Amniotic epithelial cell (primary cell): ENCODE measurements at places on chromosomes 3 and 15.

DNA sequence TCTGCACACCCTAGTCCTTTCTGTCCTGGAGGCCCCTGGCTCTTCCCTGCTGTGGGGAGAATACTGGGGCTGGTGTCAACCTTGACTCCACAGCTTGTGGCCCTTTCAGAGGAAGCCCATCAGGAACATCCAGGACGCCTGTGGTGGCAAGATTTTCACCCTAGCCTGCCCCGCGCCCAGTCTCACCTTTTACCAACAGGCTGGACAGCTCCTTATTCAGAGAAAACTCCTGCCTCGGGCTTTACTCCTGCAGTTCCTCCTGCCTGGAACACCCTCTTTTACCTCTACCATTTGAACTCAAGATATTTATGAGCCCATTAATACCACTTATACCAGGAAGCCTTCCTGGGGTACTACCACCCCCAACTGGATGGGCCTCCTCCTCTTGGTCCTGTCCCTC lies 2.7 kb upstream of the CACNA2D2 start:
- DNase-seq, result no peak

DNA sequence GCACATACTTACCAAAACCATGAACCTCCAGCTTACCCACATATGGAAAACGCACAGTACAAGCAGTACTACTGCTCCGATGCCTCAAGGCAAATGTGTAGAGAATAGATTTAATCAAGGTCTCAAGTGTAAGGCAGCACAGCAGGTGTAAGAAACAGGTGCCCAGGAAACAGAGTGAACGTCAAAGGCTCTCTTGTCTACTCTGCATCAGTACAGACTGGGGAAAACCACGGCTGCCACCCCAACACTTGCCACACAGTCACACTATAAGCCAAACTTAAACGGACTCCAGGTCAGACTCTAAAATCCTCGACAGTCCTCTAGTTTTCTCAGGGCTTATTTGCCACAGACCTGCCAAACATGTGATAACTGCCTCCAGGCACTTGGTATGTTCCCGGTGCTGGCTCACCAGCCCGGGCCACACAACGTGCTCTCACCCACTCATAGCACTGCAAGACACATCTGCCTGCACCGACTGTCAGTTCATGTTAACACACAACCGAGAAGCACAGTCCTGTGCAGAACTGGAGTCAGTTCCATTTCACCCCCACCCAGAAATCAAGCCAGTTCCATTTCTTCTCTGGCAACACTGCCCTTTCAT lies 30.6 kb downstream of the ABCC5 start:
- no peak for DNase-seq

GRCh38 chr3:148379763-148380382 lies 317.8 kb upstream of the AGTR1 start:
- peak; percentile 70 for DNase-seq

DNA sequence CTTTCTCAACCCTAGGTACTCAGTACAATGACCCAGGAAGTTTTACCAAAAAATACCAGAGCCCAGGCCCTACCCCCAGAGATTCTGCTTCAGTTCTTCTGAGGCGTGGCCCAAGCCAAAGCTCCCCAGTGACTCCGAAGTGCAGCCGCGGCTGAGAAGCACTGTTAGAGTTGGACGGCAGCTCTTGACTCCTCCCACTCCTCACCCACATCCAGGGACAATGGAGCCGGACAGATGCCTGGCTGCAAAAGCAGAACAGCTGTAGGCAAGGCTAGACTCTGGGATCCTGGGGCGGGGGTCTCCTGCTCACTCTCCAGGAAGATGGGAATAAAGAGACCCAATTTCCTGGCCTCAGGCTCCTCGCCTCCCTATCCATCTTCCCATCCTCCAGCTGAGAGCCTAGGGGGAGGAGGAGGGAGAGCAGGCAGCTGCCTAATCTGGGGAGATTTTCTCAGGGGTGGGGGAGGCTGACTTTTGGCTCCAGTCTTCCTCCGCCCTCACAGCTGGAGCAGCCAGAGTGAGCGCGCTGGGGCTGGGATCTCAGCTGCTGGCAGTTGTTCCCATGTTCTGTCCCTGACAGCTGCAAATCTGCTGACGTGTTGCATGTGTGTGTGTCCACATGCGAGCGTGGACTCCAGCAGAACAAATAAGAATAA lies 223.8 kb downstream of the OPA1 start:
- DNase-seq, result peak; percentile 54

- DNase-seq, result peak; percentile 63
Measured at GRCh38 chr3:8575364-8576104, 69.1 kb downstream of the SSUH2 start.

- DNase-seq, result no peak
Measured at GRCh38 chr15:95298729-95299128, 1031.8 kb upstream of the NR2F2 start.

DNA sequence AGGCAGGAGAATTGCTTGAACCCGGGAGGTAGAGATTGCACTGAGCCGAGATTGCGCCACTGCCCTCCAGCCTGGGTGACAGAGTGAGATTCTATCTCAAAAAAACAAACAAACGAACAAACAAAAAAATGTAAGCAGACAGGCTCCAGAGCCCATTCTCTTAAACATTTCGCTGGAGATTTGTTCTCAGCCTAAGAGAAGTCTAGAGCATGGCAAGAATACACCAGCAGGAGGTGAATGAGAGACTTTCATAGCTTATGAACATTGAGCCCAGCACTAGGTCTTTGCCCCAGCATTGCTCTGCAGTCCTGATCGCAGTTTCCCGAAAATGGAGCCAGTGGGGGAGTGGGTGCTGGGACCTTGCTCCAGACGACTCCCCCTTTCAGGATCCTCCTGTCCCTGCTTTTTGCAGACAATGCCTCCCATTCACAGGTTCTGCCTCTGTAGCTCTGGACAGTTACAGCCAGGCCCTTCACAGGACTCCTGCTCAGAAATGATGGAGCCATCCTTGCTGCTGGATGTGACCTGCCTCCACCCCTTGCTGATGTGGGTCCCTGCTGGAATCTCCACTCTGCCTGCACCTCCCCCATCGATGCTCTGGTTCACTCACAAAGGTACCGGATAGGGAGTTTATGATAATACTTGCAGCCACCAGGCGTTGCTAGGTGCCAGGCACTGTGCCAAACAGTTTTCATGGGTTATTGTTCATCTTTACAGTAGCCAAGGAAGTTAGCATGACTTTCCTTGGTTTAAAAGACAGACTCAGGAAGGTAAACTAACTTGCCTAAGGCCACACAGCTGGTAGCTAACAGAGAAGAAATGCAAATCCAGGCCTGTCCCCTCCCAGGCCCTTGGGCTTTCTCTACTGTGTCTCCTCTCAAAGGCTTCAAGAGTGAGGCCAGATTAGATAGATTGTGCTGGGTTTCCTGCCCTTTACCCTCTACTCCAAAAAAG lies 329.7 kb upstream of the TLE3 start:
- no peak for DNase-seq

DNA sequence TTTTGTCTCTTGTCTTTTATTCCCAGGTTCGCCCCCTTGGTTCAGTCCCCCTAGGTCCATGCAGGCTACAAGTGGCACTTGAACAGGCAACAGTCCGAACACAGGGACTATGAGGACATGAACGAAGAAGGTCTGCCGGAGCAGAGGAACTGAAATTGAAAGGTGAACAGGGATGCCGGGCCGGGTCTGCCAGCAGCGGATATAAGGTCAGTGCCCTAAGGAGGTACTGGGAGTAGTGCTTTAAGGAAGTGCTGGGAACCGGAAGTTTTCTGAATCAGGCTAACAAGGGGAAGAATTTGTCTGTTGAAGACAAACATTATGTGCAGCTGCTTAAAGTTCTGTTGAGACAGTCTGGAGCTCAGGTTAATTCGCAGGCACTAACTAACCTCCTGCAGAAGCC lies 46.8 kb downstream of the LSM3 start:
- no peak for DNase-seq

GRCh38 chr15:52292780-52293392 lies 2.7 kb downstream of the MYO5C start:
- no peak for DNase-seq

- no peak for DNase-seq
Measured at GRCh38 chr3:24810881-24811280, 316.2 kb upstream of the THRB start.

DNA sequence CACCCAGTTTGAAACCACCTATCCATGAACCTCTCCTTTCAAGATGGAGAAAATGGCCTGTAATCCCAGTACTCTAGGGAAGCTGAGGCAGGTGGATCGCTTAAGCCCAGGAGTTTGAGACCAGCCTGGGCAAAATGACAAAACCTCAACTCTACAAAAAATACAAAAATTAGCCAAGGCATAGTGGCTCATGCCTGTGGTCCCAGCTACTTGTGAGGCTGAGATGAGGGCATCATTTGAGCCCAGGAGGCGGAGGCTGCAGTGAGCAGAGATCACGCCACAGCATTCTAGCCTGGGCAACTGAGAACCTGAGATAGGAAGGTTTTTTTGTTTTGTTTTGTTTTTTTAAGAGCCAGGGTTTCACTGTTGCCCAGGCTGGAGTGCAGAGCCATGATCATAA lies 5.4 kb downstream of the TKT start:
- no peak for DNase-seq

DNA sequence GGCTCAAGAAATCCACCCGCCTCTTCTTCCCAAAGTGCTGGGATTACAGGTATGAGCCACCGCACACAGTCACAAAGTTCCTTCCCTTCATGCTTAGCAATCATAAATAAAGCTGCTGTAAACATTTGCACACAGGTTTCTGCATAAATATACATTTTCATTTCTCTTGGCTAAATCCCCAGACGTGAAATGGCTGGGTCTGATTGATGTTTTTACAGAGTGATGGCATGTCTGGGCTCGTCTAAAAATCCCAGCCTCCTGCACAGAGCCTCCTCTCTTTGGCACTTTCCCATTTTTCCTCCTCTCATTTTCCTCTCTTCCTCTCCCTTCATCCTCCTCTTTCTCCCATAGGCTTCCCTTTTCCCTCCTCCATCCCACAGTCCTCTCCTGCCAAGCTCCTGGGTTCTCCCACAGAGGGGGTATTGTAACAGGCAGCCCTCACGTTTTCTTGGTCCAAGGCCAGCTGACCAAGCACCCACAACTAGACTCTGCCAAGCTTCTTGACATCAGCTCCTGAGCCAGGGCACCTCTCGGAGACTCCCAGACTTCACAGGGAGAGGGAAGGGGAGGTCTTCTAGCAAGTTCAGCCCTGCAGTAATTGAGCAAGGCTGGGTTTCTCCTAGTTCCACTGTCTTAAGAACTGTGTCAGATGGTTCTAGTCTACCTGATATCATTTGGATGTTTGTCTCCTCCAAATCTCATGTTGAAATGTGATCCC lies 10.5 kb upstream of the PLA2G4E start:
- DNase-seq, result no peak

GRCh38 chr15:71230303-71230702 lies 115.0 kb downstream of the THSD4 start:
- DNase-seq, result no peak

DNA sequence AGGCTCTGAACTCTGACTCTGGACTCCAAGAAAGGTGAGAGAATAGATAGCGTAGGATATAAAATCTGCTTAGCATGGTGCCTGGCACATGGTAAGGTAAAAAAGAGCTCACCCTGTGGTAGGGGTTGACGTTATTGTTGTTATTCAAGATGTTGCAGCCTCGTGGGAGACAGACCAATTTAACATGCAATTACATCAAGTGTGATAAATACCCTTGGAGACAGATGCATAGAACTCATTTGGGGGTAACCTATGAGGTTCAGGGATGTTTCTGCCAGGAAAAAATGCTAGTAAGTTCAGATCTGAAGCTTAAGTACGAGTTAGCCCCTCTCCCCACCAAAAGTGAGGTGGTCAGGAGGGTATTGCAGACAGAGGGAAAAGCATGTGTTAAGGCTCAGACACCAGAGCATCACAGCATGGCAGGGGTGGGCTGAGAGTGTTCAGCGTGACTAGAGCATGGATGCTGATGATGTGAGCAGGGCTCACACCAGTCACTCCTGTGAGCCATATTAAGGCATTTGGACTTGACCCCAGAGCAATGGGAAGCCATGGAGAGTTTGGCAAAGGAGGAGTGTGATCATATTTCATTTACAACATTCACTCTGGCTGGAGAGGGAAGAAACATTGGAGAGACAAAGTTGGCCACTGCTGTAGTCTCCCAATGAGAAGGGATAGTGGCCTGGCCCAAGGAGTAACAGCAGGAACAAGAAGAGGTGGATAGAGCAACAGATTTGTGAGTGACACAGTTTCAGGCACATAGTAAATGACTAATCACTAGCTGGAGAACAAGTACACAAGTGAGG lies 181.0 kb downstream of the UACA start:
- DNase-seq, result no peak
